ENCODE measurements at places on chromosomes 16 and 17. TPM values are rescaled to one million over a fixed set of nuclear protein-coding genes. Genes with fewer than 3 reads are reported as not detected.

The KRTAP1-5 gene
- not detected for total RNA-seq

The ZCCHC14 gene
- 26.1 TPM for total RNA-seq

The VASN gene
- total RNA-seq: 1.6 TPM

The MYH13 gene
- not detected for total RNA-seq

The KRT26 gene
- total RNA-seq: not detected

The EFCAB5 gene
- total RNA-seq: 2.9 TPM

The RASD1 gene
- total RNA-seq: 11.0 TPM

The COPZ2 gene
- 3.3 TPM for total RNA-seq

The PSMD7 gene
- total RNA-seq: 38.7 TPM

The ZG16B gene
- total RNA-seq: not detected

The TLCD2 gene
- 0.41 TPM for total RNA-seq

The CDH16 gene
- not detected for total RNA-seq

The EXOC7 gene
- total RNA-seq: 112 TPM

The TBC1D28 gene
- total RNA-seq: under 0.01 TPM

The CCL7 gene
- total RNA-seq: not detected

The NEUROD2 gene
- total RNA-seq: 44.8 TPM

The RHBDL3 gene
- total RNA-seq: 1.6 TPM

The CDR2 gene
- total RNA-seq: 11.8 TPM

The AOC2 gene
- 0.41 TPM for total RNA-seq

The NPIPB6 gene
- 0.82 TPM for total RNA-seq

The SLC5A10 gene
- not detected for total RNA-seq

The ANKRD40CL gene
- total RNA-seq: not detected
